GM23248 (cell line): ENCODE measurements at places on chromosomes 12 and 14.
A peak's percentile ranks its signal among the peaks of the same experiment; 100 is the strongest.

DNA sequence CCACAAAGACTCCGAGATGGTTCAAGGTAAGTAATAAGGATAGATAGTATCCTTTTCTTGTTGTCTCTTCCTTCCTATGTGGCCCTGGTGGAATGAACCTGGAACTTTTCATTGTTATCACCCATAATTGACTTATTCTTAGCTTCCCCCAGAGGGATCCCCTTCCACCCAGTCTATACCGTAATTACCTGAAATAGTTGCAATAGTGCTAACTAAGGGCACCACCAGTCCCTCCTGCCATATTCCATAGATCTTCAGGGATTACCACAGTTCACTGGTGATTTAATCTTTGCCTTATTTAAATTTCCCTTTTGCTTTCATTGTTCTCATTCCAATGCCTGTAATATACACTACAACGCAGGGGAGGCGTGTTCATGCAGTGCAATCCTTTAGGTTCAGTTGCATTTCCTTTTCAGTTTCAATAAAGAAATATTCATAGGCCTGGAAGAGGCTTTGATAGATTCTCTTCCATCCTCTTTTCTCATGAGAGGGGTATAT lies 13.8 kb upstream of the OR9K2 start:
- no peak for DNase-seq

GRCh38 chr14:100782516-100783320 lies 43.2 kb upstream of the MEG3 start:
- no peak for DNase-seq

DNA sequence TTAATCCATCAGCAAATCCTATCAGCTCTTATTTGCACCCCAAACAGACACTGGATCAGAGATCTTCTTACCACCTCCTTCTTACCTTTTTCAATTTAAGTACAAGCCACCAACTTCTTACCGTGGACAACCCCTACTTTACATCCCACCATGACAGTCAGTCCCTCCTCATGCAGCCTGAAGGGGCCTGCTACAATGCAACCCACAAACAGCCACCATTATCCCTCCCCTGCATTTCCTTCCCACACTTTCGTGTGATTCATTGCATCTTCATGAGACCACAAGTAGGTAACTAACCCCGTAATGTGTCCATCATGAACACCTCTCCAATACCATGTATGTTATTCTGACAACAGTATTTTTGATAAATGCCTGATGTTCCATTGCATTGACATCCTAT lies 108.6 kb downstream of the BCL11B start:
- no peak for DNase-seq

DNA sequence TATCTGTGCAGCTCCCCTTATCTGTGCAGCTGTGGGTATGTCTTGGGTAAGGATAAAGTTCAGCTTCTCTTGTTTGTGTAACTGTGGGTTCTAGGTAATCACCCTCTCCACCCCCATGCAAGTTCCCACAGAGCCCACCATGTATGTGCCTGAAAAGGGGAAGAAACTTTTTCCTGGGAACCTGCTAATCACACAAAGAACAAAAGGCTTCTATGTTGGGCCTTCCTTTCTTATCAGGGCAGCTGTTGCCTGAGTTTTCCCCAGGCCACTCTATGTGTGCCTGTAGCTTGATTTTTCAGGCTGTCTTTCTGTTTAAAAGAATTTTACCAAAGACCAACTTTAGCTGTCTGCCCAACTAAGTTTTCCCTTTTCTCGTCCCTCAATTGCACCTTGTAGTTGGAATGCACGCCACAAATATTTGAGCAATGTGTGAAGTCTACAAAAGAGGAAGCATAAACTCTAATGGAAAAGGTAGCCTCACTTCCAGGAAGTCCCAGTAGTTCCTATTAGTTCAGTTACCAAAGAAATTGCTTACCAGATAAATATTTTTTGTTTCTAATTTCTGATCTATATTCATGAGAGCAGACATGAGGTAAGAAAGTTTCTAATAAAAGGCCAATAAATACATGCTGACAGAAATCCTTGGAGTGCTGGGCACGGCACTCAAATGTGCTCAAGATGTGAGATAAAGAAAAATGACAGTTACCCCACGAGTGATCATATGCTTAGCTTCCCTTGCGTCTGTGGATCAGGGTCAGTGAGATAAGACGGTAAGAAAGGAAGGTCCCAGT lies 2.7 kb upstream of the GALC start:
- no peak for DNase-seq

GRCh38 chr14:69845050-69845581 lies 34.1 kb upstream of the SMOC1 start:
- no peak for DNase-seq

DNA sequence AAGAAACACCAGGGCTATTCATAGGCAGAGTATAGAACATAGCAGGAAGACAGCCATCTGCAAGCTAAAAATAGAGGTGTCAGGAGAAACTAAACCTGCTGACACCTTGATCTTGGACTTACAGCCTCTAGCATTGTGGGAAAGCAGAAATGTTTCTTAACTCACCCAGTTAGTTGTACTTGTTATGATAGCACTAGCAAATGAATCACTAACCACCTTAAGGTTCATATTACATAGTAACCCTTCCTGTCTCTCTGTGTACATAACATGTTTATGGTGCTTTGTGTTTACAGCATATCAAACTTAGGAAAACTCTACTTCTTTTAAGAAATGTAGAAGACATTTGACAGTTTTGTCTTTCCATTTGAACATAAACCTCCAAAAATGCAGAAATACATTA lies 1031.3 kb downstream of the FSCB start:
- no peak for DNase-seq

GRCh38 chr14:105207460-105207901 lies 26.4 kb upstream of the NUDT14 start:
- no peak for DNase-seq

DNA sequence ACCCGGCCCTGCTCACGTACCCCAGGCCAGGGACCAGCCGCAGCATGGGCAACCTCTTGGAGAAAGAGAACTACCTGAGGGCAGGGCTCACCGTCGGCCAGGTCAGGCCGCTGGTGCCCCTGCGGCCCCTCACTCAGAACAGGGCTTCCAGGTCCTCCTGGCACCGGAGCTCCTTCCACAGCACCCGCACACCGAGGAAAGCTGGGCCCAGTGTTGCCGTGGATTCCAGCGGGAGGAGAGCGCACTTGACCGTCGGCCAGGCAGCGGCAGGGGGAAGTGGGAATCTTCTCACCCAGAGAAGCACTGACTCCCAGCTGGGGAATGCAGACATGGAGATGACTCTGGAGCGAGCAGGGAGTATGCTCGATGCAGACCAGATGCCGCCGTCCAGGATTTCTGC lies 7.9 kb upstream of the VAMP1 start:
- peak; percentile 73 for DNase-seq

GRCh38 chr12:132456186-132456943 lies 33.6 kb upstream of the FBRSL1 start:
- DNase-seq = no peak

DNA sequence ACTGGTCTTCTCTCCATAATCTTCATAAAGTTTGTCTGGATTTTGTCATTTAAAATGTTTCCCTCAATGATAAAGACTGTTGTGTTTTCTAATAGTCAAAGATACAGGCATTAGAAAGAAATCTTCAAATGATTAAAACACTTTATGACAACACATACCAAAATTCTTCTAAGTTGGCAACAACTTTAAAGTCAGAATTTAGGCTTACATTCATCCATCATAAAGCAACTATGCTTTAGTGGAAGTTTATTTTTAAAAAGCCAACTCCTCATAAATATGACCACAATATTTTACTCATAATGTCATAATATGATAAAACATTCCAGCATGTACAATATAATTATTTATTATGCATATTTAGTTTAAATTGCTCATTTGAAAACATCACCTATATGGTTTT lies 17.2 kb upstream of the CCER1 start:
- DNase-seq = no peak

- peak; percentile 84 for DNase-seq
Measured at GRCh38 chr14:63470962-63471793, 72.0 kb downstream of the PPP2R5E start.

DNA sequence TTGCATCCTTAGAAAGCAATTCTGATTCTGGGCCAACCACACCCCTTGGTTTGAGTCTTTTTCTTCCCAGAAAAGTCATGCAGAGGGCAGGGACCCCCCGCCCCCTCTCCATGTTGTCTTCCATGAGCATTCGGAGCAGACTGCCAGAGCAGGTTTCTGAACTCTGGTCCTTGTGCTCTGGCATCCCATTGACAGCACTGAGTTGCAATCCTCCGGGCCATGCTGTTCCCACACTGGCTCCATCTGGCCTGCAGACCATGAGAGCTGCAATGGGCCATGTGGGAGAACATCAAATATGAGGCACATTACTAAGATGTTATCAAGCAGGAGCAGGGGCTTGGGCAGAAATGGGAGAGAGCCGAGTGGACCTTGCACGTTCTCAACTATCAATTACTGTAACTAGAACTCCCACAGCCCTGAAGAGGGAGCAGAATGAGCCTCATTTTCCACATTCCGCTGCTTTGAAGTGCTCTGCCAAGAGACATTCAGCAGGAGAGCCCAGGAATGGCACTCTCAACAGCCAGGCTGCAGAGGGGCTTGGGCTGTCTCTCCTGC lies 157.4 kb downstream of the STXBP6 start:
- no peak for DNase-seq

DNA sequence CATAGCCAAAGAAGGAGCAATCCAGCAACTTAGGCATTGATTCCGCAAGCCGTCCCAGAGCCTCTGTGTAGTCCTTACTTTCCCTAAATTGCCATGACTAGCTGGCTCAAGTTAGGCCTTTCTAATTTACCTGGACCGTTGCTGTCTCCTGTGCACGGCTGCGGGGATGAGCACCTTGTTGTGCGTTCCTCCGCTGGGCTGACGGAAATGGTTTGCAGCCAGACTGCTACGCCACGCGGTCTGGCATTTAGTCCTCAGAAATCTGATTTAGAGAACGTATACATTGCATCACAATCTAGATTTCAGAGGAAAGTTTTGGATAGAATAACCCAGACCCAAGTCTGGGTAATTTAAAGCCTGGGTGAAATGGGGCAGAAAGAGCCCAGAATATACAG lies 133.2 kb upstream of the ARHGAP5 start:
- DNase-seq = no peak

DNA sequence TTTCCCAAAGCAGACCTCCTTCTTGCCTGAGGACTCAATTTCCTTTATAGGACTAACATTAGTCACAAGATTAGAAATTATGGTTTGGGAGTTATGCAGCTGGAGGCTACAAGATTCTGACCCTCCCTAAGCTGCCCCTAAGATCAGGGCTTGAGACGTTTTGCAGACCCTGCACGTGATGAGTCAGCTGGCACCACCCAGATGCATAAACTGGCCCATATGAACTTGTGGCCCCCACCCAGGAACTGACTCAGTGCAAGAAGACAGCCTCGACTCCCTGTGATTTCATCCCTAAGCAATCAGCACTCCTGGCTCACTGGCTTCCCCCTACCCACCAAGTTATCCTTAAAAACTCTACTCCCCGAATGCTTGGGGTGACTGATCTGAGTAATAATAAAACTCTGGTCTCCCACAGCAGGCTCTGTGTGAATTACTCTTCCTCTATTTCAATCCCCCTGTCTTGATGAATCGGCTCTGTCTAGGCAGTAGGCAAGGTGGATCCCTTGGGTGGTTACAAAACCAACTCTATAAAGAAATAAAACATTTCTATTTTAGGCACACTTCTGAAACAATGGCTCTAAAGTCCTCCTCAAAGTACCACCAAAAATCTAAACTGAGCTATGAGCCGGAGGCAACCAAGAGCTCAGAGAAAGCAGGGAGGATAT lies 233.4 kb downstream of the TMEM132D start:
- no peak for DNase-seq

GRCh38 chr12:50538182-50538581 lies 33.4 kb downstream of the DIP2B start:
- DNase-seq = no peak

- DNase-seq = no peak
Measured at GRCh38 chr14:47961634-47962033, 286.2 kb upstream of the MDGA2 start.

- no peak for DNase-seq
Measured at GRCh38 chr12:121788176-121788818, 5.2 kb downstream of the RHOF start.

DNA sequence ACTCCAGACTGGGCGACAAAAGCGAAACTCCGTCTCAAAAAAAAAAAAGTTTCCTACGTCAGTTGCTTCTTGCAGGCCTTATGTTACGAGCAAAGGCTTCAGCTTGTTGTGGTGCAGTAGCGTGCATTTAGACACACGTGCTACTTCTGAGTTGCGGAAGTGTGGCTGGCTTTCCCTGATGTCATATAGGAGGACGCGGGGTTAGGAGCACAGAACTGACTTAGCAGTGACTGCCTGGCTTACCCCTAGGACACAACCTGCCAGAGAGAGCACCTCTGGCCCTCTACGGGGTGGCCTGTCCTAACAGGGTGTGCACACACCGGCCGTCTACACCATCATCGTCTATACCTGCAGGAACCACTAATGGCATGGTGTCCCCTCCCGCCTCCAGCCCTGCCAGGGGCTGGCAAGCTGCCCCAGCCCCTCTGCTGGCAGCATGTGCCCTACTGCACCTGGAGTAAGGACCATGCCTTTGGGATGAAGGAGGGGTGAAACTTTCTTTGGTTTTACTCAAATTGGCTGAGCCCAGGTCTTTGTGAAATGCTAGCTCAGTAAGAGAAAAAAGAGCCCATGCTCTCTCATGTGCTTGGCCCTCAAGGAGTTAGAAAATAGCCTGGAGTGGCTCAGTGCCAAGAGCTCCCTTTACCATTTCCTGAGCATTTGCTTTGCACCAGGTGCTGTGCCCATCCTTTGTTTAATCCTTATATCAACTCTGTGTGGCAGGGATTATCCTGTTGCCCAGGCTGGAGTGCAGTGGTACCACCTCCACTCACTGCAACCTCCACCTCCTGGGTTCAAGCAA lies 1.7 kb upstream of the GPR68 start:
- no peak for DNase-seq

- no peak for DNase-seq
Measured at GRCh38 chr12:111638556-111638955, 39.4 kb upstream of the ATXN2 start.

GRCh38 chr14:74983343-74983742 lies 19.4 kb upstream of the EIF2B2 start:
- DNase-seq = no peak

GRCh38 chr12:53954694-53955035 lies at the start of gene HOXC12:
Gene HOXC12, plus strand, starts transcription at chr12:53954903. Its CDS starts 27 bp downstream, at chr12:53954930.
- no peak for DNase-seq

DNA sequence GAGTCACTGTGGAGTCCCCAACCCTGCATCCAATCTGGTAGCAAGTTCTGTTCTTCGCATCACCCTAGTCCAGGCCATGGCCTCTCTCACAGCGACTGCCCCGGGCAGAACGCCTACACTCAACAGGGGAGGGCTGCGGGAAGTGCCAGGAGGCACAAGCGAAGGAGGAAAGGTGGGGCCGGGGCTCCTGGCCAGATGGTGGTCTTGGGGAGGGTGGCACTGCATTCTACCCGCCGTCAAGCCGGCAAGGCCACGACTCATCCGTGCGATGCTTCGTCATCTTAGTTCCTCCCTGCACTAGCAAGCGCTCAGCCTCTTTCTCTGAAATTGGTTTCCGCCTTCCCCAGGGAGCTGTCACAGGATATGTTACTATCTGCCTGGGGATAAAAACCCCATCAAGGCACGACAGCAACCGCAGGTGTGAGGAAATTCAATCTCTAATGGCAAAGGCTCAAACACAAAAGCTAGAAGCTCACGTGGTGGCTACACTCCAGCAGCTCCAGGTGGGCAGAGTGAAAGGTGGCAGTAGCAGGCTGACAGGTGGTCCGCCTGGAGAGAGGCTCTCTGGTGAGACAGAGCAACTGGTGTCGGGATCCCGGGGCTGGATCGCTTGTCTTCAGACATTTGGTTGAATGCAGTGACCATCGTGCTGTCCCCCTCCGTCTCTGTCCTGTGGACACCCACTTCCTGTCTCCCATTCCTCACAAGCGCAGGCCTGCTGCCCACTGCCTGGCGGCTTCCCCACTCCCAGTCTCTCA lies 34.1 kb downstream of the ACADS start:
- no peak for DNase-seq

- no peak for DNase-seq
Measured at GRCh38 chr14:90424686-90425372, 28.0 kb downstream of the CALM1 start.
